ENCODE measurements at places on chromosomes 6 and 20. TPM values are rescaled to one million over a fixed set of nuclear protein-coding genes. Genes with fewer than 3 reads are reported as not detected.

The CYP24A1 gene
- total RNA-seq: 39.0 TPM

- DNase-seq: no peak
These were observed 102.2 kb downstream of the RTN4IP1 start for GRCh38 chr6:106527117-106527516.

GRCh38 chr20:50844430-50845100 lies 49.7 kb downstream of the BCAS4 start:
- no peak for DNase-seq

DNA sequence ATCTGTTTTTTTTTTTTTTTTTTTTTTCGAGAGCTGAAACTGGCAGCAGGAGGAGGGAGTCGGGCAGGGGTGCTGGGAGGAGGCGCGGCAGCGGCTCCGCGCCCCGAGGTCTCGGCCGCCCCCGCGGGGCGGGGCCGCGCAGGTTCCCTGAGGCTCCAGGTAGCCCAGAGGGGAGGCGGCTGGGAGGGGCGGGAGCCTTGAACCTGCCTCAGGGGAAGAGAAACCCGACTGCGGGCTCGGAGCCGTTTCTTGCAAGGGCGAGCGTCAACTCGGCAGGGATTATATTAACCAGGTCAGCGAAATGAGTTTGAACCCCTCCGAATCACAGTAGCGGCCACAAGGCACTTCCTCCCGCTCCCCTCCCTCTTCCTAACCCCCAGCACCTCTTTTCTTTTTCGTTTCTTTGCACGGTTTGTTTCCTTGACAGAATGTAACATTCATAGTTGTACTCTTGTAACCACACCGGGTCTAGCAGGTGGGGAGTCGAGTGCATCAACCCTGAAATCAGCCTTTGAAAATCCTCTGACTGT lies 2.0 kb downstream of the MYB start:
- no peak for DNase-seq

- peak; percentile 60 for DNase-seq
These were observed 92.4 kb downstream of the PRND start for GRCh38 chr20:4813863-4814695.

DNA sequence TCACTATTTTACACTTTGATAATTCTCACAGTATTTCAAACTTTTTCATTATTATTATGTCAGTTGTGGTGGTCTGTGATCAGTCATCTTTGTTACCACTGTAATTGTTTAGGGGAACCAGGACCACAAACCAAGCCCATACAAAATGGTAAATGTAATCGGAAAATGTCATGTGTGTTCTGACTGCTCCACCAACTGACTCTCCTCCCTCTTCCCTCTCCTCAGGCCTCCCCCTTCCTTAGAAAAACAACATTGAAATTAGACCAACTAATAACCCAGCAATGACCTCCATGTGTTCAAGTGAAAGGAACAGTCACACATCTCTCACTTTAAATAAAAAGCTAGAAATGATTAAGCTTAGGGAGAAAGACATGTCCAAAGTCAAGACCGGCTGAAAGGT lies 63.8 kb downstream of the GMDS start:
- peak; percentile 50 for DNase-seq

Measured in kidney (tissue), 22 donors.